Chondrocyte (in vitro differentiated cells): ENCODE measurements at places on chromosomes 13 and 19. TPM values are rescaled to one million over a fixed set of nuclear protein-coding genes. Genes with fewer than 3 reads are reported as not detected.

The CLASRP gene
- total RNA-seq: 43.4 to 63.6 TPM (median 49.1 TPM) in 3 replicates

The CRB3 gene
- 0.32 TPM in 1 of 3 replicates, not detected in the others for total RNA-seq

DNA sequence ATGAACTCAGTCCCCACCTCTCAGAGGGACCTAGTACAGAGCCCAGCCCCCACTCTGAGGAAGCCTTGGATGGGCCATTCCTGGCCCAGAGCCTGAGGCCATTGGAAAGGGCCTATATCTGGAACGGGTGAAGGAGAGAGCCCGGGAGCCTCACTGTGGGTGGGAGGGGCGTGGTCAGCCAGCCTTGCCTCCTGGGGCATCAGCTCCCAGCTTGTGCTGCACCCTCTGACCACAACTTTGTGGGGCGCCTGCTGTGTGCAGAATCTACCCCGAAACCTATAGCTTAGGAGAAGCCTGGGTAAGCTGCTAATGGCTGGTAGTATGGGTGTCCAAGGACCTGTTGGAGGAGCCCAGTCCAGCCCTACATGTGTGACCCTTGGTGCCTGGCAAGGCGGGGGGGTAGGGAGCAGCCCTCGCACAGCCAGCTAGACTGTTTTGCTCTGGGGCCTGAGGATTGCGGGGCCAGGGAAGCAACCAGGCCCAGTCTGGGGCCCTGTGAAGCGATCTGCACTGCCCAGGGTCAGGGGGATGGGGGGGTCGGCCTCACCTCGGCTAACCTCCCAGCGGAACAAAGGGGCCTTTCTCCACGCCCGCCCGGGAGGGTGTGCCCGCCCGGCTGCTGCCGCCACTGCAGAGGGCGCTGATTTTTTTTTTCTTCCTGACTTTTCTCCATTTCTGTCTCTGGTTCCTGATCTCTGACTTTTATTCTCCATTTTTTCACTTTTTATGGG is 42.3 kb downstream of the LYL1 start:
- no peak for DNase-seq

The CILP2 gene
- 5.8 to 12.7 TPM (median 11.7 TPM) in 3 replicates for total RNA-seq

GRCh38 chr19:33408116-33408515 is 34.6 kb downstream of the CEBPG start:
- DNase-seq: peak; percentile 87

DNA sequence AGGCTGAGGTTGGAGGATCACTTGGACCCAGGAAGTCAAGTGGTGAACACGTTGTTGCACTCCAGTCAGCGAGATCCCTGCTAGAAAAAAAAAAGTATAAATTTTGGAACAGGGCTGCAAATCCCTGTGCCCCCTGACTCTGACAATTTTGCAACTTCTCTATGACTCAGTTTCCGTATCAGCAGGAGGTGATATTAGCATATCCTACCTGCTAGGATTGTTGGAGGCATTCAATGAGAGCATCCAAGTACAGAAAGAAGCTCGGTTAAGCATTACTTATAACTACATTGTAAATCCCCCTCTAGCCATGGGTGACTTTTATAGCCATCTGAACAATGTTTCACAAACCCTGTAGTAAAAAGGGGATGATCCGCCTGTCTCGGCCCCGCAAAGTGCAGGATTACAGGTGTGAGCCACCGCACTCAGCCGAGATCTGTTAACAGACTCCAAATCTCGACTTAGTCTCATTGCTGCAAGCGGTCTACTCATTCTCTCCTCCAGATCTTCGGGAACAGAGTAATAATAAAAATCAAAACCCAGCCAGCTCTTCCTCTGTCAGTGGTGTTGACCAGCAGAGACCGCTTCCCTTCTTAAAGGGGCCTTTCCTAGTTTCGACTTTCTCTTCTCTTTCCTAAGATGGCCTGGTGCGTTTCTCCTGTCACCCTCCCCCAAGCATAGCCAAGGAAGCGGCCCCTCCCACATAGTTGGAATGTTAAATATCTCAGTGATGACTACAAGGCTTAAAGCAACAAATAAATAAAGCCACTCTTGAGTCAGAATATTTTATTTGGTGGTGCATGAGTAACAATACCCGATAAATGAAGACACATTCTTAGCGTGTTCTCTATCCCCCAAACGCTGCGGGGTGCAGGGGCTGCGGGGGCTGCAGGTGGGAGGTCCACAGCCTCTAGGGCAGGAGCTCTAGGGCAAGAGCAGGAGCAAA is 10.3 kb upstream of the BICRA start:
- no peak for DNase-seq

GRCh38 chr13:21289475-21289874 is 113.0 kb downstream of the MRPL57 start:
- no peak for DNase-seq
